Astrocyte of the spinal cord (primary cell): ENCODE measurements at places on chromosomes 12 and 14.
A peak's percentile ranks its signal among the peaks of the same experiment; 100 is the strongest.

GRCh38 chr12:43069768-43070221 lies 480.2 kb upstream of the PRICKLE1 start:
- peak; percentile 22 for DNase-seq

DNA sequence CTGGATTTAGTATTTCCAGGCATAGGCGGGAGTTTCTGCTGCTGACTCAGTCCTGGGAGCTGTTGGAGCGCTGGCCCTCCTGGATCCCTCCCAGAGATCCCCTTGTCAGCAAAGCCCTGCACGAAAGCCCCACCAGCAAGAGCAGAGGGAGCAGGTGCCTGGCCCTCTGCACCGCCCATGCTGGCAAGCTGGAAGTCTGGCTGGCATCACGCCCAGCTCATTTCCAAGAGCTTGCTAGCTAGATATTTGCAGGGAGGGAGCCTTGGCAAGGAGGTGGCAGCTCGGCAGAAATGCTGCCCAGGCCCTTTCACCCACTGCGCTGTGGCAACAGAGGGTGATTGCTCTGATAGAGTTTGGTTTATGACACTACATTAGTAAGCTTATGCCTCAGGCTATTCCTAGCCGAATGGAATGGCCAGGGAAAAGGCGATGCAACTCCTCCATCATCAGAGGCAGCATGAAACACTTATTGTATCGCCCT lies 193.9 kb downstream of the EMP1 start:
- DNase-seq = peak; percentile 78

DNA sequence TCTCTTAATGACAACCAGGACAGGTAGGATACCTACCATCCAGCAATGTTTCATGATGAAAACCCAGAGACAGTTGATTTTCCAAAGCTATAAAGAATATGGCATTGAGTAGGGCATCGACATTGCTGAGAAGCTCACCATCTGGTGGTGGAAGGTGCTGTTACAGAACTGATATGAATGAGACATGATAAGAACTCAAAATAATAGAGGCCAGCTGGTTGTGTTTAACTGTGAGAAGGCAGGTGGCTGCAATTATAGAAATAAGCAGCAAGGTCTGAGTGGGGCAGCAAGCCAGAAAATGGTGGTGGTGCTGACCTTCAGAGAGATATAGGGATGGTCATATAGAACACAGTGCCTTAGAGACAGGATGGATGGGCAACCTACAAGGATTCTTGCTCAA lies 449.7 kb downstream of the BTG1 start:
- no peak for DNase-seq

- DNase-seq = no peak
These were observed 895 bp downstream of the SLC7A8 start for GRCh38 chr14:23182372-23183157.

DNA sequence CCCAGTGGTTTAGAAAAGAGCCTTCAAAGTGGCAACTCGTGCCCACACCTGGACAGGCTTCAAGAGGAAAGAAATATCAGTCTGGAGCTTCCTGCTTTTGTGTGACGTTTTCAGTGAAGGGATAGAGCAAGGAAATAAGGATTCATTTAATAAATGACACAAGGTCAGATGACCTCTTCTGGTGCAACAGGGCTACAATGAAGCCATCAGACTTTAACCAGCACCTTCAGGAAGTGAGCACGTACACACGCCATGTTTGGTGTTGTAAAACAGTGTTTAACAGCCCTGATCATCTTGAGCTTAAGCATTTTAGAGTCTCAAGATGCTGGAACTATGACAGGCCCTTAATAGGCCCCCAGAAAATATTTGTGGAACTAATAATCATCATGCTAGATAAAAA lies 59.1 kb downstream of the CCDC60 start:
- no peak for DNase-seq

- DNase-seq = no peak
These were observed 108.6 kb upstream of the PDE3A start for GRCh38 chr12:20259786-20260185.

GRCh38 chr14:28671425-28671824 lies 95.2 kb upstream of the FOXG1 start:
- DNase-seq = peak; percentile 81

GRCh38 chr12:117853600-117853999 lies 115.2 kb downstream of the KSR2 start:
- no peak for DNase-seq

DNA sequence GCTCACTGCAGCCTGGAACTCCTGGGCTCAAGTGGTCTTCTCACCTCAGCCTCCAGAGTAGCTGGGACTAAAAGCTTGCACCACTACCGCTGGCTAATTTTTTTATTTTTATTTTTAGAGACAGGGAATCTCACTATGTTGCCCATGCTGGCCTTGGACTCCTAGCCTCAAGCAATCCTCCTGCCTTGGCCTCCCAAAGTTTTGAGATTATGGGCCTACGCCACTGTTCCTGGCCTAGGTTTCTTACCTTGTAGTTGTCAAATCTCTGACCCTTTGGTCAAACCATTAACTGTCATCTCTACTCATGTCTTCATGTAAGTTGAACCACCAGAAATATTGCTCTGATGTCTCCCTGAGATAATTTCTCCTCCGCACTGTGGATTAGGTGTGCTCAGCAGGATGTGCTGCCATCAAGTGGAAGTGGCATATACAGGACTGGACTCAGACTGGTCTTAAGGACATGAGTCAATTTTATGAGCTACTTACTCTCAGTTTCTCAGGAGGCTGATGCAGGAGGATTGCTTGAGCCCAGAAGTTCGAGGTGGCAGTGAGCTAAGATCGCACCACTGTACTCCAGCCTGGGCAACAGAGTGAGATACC lies 28.5 kb downstream of the ACTR6 start:
- DNase-seq = no peak

DNA sequence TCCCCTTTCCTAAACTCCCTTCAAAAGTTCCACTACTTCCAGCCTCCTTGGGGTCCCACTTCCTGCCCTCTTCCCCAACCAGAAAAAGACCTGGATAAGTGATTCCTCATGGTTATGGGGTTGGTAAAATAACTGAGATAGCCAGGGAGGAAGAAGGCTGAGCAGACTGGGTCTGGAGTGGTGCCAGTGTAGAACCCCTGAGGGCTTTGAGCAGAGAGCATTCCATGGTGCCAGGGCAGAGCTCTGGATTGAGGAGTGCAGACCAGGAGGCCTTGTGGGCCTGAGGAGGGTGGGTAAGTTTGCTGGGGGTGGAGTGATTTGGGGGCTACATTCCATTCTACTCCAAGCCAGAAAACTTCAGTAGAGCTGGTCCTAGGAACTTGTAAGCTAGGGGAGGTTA lies 9.5 kb upstream of the CISTR start:
- DNase-seq = no peak

- no peak for DNase-seq
These were observed 143.9 kb downstream of the ALX1 start for GRCh38 chr12:85423947-85424346.

GRCh38 chr12:111105294-111105693 lies 184.9 kb upstream of the MYL2 start:
- no peak for DNase-seq

DNA sequence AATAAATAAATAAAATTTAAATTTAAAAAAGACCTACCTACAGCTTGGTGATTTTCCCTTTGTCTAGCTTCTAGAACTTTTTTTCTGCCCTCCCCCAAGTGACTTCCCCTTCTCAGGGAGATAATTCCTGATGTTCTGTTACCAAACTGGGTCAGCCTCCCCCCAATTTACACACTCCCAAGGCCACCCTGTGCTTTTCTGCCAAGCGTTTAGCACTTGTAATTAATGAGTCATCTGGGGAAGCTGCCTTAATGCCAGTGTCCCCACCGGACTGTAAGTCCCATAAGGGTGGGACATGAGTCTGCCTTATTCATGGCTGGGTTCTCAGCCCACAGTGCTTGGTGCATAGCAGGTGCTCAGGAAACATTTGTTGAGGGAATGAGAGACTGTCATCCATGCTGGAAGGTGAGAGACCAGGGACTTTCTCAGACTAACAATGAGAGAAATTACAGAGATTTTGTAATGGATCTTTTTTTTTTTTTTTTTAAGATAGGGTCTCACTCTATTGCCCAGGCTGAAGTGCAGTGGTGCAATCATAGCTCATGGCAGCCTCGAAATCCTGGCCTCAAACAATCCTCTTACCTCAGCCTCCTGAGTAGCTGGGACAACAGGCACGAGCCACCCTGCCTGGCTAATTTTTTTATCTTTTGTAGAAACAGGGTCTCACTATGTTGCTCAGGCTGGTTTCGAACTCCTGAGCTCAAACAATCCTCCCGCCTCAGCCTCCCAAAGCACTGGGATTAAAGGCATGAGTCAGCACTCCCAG lies 106.8 kb downstream of the PHETA1 start:
- DNase-seq = no peak

GRCh38 chr12:66800046-66800445 lies 121.2 kb upstream of the GRIP1 start:
- DNase-seq = no peak

DNA sequence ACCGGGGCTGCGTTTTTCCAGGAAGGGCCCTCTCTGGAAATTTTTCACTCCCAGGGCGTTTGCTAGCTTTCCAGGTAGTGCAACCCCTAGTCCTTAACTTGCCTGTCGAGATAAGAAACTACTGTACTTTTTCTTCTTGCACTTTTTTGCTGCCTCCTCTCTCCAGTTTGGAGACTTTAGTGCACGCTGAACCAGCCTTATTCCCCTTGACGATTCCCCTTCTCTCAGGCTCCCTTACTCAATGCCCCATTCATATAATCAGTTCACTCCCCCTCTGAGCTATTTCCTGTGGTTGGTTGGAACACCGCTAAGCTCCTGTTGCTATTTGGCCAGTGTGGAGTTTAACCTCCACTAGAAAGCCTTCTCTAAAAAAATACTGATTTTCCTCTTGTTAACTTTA lies 682 bp downstream of the CREBL2 start:
- peak; percentile 78 for DNase-seq

DNA sequence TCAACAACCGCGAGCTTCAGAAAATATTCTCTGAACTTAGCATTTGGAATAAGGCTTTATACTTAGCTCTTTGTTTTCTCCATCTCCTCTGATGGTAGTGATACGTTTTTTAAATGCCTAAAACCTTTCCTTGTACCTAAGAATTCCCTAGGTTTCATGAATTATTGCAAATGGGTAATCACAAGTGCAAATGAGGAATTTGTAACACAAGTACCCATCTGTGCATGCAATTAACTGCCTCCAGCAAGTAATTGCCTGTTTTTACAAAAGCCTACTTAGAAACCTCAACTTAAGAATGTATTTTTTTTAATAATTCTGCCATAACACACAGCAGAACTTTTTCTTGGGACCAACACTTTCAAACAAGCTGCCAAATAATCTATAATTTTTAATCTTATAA lies 149.2 kb downstream of the PHLDA1 start:
- no peak for DNase-seq

DNA sequence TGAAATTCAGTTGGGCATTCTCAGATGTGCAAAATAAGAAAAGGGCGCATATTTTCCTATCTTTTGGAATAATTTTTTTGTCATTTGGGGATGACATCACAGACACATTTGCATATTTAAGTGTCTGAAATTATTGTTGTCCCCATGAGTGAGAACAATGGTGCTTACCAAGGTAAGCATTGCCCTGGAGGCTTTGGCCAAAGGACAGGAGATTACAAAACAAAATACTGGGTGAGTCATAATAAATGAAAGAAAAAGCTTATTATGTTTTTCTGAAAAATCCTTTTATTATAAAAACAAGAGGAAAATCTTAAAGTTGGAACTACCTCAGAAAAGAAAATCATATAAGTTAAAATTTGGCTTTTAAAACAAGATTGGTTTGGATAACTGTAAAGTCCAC lies 254.9 kb downstream of the BTG1 start:
- no peak for DNase-seq

DNA sequence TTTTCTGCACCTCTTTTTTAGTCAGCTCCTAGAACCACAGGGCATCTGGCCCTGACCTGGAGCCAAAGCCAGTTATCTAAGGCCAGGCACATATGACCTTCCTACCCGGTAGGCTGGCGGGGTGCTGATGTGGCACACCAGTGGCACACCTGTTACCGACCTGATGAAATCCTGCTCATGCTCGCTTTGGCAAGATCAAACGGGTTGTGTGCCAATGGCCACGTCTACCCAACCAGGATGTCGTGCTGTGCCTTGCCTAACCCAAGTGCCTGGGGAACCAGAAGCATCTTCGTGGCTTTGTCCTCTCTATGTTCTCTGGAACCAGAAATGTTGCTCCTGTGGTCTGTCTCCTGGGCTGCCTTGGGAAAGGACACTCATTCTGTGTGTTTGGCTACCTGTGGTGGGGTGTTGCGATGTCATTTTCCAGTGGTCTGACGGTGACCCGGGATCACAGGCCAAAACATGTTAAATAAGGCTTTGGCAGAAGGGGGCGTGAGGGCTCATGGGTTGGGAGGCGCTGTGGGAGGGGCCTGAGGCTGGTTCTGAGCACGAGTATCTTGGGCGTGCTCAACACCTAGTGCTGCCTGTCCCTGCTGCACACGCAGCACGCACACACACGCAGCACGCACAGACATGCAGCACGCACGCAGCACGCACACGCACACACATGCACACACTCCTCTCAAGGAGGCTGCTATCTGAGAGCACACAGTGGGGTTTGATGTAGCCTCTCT lies 27.9 kb downstream of the CCNK start:
- no peak for DNase-seq

DNA sequence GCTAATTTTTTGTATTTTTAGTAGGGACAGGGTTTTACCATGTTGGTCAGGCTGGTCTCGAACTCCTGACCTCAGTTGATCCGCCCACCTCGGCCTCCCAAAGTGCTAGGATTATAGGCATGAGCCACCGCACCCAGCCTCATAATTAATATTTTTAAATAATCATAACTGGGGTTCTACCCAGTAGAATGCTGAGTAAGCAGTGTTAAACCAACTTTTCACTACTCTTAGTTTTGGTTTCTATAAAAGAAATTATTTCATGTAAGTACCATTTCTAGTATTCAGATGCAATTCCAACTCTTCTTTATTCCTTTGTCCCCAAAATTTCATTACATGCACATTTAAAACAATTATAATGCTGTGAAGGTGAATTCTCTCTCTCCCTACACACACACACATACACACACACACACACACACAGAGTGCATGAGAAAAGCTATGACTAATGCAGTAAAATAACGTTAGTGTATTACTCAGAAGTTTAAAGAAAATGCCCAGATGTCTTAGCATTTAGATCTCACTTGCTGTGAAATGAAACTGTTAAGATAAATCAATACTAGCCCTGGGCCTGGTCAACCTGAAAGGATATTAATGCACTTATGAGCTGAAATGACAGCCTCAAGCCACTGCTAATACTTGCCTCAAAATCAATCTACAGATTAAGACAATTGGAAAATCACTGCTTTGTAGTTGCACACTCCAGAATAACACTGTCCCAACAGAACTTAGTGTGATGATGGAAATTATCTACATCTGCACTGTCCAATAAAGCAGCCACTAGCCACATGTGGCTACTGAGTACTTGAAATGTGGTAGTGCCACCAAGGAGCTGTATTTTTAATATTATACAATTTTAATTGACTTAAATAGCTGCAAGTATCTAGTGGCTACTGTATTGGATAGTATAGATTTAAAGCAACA lies 36.0 kb downstream of the PTPN21 start:
- peak; percentile 79 for DNase-seq

- no peak for DNase-seq
These were observed 108.4 kb downstream of the BRMS1L start for GRCh38 chr14:35934499-35934898.

GRCh38 chr14:85824526-85824925 lies 294.6 kb downstream of the FLRT2 start:
- no peak for DNase-seq
